ENCODE measurements at places on chromosomes 1 and 21.

- DNase-seq, result no peak
These were observed 219.8 kb upstream of the DUSP10 start for GRCh38 chr1:221961532-221962292.

GRCh38 chr1:78040484-78041089 lies 5.2 kb upstream of the GIPC2 start:
- DNase-seq, result no peak

GRCh38 chr21:21851205-21851604 lies 853.0 kb downstream of the NCAM2 start:
- no peak for DNase-seq

DNA sequence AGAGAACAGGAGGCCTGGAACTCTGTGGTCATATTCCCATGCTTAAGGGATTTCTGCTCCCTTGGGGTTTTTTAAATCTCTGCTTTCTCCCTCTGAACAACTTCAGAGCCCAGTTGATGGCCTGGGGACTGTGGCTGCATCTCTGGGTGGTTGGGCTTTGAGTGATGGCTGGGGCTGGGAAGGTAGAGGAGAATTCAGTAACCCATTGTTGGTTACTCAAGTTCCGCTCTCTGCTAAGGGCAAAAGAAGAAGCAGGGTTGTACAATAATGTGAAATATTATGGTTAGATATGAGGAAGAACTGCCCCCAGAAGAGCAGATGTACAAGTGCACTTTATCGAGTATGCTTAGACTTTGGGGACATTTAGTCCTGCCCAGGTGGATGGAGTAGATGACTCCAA lies 72.1 kb upstream of the CNTN2 start:
- no peak for DNase-seq

- DNase-seq, result no peak
These were observed 69.8 kb downstream of the MPZL1 start for GRCh38 chr1:167791281-167792187.

DNA sequence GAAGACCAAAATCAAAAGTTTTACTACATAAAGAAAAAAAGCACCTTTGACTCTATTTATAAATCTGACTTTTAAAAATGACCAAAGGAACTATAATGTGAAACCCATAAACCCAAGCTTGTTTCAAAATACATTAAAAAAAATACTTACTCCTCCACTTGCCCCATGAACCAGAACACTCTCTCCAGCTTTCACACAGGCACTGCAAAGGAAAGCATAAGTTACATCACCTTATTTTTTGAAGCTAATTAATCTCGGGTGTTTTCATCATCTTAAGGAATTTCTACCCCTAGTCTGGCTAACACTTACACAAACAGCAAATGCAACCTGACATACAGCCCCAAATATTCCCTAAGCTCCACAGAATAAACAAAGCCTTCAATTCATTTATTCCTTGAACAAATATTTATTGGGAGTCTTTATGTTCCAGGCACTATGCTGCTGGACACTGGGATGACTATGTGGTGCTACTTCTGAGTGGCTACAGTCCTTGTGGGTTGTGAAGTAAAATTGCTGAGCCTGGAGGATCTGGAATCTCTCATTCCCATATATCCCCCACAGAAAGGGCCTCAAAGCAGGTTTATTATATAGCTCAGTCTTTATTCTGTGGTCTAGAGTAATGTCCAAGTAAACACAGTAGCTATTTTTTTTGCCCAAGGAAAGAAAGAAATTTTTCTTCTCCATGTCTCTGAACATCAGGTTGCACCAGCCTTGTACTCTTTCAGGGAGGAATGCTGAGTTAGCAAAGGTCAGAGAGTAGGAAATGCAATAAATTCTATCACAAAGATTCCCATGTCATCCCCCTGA lies 18.2 kb downstream of the CRYZ start:
- no peak for DNase-seq

GRCh38 chr1:234288946-234289345 lies 84.3 kb upstream of the COA6 start:
- DNase-seq, result no peak

GRCh38 chr1:227887697-227888403 lies 59.9 kb downstream of the WNT9A start:
- DNase-seq, result no peak

GRCh38 chr1:233394860-233395717 lies 67.6 kb downstream of the MAP3K21 start:
- peak; percentile 92 for DNase-seq

DNA sequence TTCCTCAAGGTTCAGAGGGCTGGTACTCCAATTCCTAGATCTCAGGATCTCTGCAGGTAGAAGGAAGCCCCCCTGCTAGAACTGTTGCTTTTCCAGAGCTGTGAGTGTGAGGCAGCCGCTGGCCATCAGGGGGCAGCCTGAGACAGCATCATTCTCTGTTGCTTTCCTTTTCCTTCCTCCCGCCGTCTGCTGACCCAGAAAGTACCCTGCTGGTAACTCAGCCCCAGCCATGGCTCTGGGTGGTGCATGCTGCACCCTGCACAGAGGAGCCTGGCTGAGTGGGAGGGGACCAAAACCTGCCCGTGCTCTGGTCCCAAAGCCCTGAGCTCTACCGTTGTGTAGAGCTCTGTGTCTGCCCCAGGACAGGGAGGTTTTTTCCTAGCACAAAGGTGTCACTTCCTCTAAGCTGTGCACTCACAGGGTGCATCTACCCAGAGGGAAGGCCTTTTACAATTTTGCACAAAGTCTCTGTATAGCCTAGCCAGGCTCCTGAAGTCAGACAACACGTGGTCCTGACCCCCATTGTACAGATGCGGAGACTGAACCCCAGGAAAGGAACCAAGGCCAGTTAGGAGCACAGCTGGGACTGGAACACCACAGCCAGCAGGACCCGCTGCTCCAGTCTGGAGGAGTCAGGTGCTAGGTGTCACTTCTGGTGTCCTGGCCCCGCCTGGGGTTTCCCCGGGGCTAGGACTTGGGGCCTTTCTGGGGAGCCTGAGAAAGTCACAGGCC lies 5.6 kb upstream of the FAM131C start:
- peak; percentile 73 for DNase-seq

DNA sequence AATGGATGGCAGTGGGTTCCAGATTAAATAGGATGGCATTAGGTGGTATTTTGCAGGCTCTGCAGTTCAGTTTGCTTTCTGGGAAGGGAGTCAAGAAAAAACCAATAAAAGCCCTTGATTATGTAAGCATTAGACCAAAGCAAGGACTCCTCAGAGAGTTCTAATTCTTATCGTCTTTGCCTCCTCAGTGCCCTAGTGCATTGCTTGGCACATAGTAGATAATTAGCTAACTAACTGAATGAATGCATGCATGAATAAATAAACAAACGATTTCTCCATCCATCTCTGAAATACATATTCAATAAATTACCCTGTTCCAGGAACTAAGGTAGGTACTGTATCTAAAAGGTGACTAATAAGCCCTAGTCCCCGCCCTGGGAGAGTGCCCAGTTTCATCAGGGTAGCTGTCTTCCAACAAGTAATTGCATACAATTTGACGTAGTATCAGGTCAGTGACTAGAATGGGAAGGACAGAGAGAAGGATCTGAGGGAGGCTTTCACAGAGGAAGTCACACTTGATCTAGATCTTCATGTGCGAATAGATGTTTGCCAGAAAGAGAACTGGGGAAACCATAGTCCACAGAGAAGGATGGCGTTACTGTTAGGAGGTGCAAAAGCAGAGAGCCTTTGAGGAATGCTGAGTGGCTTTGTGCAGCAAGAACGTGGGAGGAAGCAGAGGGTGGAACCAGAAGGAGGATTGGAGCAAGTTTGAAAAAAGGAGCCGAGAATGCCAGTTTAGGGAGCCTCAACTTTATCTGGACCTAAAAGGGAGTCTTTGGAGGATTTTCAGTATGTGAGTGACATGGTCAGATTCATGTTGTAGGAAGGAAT lies 111.4 kb downstream of the TBX19 start:
- DNase-seq, result no peak

- no peak for DNase-seq
These were observed 1.0 kb downstream of the IQGAP3 start for GRCh38 chr1:156571261-156571852.

DNA sequence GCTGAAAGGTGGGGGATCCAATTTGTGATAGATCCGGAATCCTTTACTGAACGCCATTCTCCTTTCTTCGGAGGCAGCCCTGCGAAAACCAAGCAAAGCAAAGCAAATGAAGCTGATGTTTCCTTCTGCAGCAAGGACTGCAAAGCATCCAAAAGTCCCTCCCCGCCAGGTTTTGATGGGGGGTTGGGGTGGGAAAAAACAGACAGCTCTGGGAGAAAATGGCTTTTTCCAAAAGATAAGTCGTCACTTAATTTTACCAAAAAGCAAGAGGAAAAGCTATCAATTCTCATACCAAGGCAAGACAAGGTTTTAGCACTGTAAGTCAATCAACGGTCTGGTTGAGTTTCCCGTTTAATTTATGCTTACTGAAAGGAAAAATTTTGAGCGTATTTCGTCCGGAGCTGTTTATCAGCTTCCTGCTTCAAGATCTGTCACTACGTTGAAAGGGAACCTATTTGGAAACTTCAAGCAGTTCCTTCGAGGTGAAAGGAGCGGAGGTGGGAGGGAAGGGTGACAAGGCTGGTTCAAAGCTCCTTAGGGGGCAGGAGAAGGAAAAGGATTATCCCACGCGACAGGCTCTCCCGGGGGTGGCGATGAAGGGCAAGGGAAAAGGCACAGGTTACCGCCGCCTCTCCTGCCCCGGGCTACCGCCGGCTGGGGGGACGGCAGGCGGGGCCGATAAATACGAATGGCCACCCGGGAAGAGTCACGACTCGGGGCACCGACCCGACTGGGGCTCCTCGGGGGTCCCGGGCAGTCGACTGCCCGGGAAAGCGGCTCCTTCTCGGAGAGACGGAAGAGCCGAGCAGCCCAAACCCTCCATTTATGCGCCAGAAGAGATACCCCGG lies 750 bp downstream of the SYNJ1 start:
- no peak for DNase-seq

DNA sequence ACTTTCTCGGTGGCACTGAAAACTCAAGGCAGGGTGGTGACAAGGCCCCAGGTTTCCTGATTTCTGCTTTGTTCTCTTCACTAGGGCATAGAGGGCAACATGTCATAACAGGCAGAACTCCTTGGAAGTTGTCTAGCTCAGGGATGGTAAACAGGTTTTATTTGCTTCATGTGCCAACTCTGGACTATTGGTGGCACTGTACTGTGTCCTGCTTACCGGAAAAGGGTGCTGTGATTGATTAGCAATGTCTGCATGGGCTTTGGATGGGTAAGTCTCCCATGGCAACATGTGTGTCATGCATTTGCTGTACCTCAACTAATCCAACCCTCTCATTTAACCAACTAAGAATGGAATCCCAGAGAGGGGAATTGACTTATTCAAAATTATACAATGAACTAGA lies 70.7 kb upstream of the USP24 start:
- DNase-seq, result no peak

- DNase-seq, result no peak
These were observed 25.9 kb downstream of the PPP1R15B start for GRCh38 chr1:204385727-204386126.

DNA sequence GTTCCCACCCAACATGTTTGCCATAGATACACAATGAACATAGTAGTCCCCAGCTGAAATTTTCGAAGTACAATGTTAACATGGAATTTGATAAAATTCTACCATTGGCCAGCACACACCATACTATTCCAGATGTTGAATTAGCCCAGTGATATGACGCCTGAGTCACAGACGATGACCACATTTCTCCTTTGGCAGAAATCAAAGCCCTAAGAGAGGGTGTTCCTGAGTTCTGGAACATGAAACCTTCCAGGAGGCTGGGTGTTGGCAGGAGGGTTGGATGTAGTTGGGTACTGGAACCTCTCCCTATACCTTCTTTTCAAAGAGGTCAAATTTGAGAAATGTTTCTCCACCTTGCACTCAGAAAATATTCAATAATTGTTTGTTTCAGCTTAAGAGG lies 37.8 kb downstream of the LPAR3 start:
- DNase-seq, result no peak

- DNase-seq, result peak; percentile 34
These were observed 151.1 kb upstream of the C8B start for GRCh38 chr1:57116871-57117270.

Measured in NCI-H2227 treated with DMSO at 0.1 percent for 48 hours (cell line).